ENCODE measurements at places on chromosomes 1 and 21. TPM values are rescaled to one million over a fixed set of nuclear protein-coding genes. Genes with fewer than 3 reads are reported as not detected.

The KLHL12 gene
- total RNA-seq: 16.4 TPM

The OSCP1 gene
- 6.4 TPM for total RNA-seq

The LHX8 gene
- total RNA-seq: not detected

The ZP4 gene
- not detected for total RNA-seq
